Stimulated activated CD4-positive, alpha-beta T cell treated with anti-CD3 and anti-CD28 coated beads, Interleukin-4, amount 100 ng/mL, for 24 hours (primary cell): ENCODE measurements at places on chromosomes 1 and 21.

DNA sequence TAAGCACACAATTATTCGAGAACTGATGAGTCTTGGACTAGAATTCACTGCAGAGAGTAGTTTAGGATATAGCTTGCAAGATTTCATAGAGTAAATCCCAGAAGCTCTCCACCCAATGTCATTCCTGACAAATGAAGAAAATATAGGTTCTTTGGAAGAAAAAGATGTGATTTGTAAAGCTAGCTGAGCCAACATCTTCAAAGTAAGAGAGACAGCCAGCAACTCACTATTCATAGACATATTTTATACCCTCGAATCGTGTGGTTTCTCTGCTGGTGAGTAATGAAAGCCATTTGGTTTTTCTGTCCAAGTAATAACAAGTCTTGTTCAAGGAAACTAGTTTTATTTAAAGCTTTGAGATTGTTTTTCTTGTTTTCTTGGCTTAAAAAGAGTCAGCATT lies 165.7 kb upstream of the SYT6 start:
- DNase-seq = no peak

- no peak for DNase-seq
These were observed 1099.5 kb downstream of the PLA2G4A start for GRCh38 chr1:187928288-187928687.

DNA sequence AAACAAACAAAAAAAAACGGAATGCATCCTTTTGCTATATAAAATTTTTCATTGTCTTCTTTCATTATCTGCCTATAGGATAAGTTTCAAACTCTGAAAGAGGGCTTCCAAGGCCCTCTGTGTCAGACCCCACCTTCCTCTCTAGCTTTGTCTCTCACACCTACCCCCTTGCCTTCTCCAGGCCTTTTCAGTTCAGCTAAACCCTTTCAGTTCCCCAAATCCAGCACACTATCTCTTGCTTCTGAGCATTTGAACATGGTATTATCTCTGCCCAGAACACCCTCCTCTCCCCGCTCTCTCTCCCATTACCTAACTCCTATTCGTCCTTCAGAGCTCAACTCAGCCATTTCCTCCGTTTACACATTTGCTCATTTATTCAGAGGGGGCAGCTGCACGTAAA lies 35.7 kb downstream of the C1orf216 start:
- no peak for DNase-seq

DNA sequence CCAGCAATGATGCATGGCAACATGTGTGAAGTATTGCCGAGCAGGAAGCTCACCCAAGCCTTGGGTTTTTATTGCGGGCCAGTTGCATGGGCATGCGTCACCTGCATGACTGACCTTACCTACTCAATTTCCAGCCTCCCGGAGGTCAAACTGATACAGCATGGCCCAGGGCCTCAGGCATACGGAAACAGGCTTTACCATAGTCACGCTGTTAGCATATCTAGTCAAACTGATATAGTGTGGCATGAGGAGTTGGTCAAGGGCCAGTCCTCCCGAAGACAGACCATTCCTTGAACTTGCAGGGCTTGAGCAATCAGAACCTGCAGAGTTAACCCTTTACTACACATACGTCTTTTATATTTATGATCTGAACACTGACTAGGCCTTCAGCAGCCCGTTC lies 6.4 kb upstream of the DUSP12 start:
- DNase-seq = no peak

DNA sequence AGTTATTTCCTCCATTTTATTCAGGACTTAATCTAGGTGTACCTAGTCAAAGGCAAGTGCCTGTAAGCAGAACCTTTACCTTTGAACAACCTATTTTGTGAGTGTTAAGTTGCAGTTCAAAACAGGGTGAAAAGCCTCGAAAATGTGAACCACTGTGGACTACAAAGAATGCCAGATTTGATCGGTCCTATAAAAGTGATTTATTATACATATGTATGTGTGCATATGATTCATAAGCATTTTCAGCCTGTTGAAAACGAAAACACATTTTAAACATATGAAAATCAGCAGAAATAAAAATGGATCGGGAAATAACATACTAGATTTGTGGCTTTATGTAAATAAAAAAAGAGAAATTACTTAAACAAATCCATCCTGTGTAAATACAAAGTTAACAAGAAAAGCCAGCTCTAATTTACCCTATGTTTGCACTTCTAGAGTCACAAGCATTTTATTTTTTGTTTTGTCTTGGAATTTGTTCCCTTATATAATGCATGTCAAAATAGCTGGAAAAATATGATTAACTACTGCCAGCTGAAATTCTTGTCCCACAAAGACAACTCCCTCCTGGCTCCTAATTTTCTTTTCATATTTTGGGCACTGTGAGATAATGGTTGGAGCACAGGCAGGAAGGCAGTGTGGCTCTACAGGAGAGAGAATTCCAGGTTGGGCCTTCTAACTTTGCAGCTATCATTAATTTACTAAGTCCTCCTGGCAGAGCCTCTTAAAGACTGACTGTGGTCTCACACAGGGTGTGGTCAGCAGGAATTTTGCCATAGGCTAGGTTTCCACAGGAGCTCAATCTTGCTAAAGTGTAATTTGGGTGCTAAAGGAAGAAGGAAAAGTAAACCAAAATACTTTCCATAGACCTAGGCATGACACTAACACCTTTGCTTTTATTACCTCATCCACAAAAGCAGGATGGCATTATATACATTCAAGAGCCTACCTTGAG lies 70.2 kb upstream of the CDC42BPA start:
- DNase-seq = no peak

DNA sequence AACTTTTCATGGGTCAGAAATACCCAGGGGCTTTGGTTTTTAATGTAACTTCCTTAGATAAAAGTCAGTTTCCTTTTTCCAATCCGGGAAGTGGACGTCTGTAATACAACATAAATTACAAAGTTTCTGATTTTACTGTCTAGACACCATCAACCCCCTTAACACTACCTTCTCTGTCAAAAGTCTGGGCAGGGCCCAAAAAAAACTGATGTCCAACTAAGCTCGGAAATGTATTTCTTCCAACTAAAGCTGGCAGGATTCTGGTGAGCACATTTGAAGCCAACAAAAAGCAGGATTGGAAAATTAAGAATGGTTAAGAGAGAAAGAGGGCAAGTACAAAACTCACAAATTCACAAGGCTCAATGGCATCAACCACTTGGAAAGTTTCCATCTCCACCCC lies 24.3 kb downstream of the DDAH1 start:
- DNase-seq = no peak

GRCh38 chr1:71242239-71242638 lies 161.4 kb upstream of the ZRANB2 start:
- no peak for DNase-seq
